ENCODE measurements at places on chromosomes 2 and 18.

DNA sequence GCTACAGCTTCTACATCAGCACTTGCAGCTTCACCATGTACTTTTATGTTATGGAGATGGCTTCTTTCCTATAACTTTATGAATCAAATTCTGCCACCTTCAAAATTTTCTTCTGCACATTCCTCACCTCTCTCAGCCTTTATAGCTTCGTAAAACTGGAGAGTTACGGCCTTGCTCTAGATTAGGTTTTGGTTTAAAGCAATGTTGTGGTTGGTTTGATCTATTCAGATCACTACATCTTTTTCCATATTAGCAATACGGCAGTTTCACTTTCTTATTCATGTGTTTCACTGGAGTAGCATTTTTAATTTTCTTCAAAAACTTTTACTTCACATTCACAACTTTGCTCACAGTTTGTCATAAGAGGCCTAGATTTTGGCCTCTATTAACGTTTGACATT, 242.9 kb upstream of the GYPC start:
- H3K36me3 ChIP-seq = no peaks in the 10 kb centered on the region
- no peak overlapping the region for H3K27ac ChIP-seq
- no peak overlapping the region for H3K4me3 ChIP-seq

- H3K27ac ChIP-seq = no peak overlapping the region
- no peaks in the 10 kb centered on the region for H3K27me3 ChIP-seq
- no peak overlapping the region for H3K4me3 ChIP-seq
- peaks cover 19% of the 10 kb centered on the region for H3K4me1 ChIP-seq
- H3K36me3 ChIP-seq = no peaks in the 10 kb centered on the region
- no peak for DNase-seq
These were observed 227.6 kb downstream of the SEPTIN10 start for GRCh38 chr2:109386004-109386695.

DNA sequence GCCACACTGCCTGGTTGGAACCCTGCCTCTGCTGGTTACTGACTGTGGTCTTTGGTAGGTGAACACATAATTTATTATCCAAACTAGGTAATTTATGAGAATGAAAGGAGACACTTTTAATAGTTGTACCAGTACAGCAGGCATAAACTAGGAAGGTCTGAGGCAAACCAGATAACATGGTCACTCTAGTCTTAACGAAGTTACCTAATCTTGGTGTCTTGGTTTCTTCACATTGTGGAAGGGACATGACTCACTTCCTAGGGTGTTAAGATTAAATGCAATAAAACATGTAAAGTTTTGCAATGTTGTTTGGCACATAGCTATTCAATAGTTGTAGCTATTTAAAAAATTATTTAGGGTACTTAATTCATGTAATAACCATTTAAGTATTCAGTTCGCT, 23.3 kb downstream of the SPTBN1 start:
- no peak overlapping the region for H3K27ac ChIP-seq
- no peak overlapping the region for H3K4me3 ChIP-seq
- no peaks in the 10 kb centered on the region for H3K27me3 ChIP-seq
- H3K36me3 ChIP-seq = no peaks in the 10 kb centered on the region
- H3K4me1 ChIP-seq = peaks cover 65% of the 10 kb centered on the region

- peaks cover 92% of the 10 kb centered on the region for H3K4me1 ChIP-seq
- peak overlapping the region; percentile 71 for H3K27ac ChIP-seq
- no peak overlapping the region for H3K4me3 ChIP-seq
These were observed 193.1 kb downstream of the SH3RF3 start for GRCh38 chr2:109322111-109322510.

DNA sequence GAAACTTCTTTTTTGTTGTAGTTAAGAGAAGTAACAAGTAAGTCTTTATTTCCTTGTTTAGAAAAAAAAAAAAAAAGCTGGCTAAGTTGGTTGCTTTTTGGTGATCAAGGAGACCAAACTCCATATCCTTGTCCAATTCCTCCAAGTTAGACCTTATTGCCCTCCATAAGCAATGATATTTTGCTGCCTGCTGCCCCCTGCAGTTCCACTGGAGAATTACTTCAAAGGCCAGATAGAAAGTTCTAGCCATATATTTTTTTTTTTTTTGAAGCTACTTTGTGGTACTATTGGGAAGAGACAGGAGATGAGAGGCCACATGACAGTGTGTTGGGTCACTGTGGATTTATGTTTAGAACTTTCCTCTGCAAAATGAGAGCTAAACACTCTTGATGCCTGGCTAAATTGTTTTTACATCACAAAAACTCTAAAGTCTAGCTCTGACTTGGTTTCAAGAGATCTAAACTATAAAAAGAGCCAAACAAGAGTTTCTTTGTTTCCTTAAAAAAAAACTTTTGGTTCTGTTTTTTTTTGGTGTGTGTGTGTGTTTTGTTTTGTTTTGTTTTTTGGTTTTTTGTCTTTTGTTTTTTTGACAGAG, 80.7 kb upstream of the RASGRP3 start:
- no peaks in the 10 kb centered on the region for H3K36me3 ChIP-seq
- no peaks in the 10 kb centered on the region for H3K27me3 ChIP-seq
- no peak overlapping the region for H3K27ac ChIP-seq
- H3K4me3 ChIP-seq = no peak overlapping the region
